ENCODE measurements at places on chromosomes 7 and 10.

- no peak for DNase-seq
These were observed 11.6 kb downstream of the SPOCK2 start for GRCh38 chr10:72076756-72077155.

GRCh38 chr7:16939161-16939560 is 57.4 kb upstream of the AGR3 start:
- no peak for DNase-seq

DNA sequence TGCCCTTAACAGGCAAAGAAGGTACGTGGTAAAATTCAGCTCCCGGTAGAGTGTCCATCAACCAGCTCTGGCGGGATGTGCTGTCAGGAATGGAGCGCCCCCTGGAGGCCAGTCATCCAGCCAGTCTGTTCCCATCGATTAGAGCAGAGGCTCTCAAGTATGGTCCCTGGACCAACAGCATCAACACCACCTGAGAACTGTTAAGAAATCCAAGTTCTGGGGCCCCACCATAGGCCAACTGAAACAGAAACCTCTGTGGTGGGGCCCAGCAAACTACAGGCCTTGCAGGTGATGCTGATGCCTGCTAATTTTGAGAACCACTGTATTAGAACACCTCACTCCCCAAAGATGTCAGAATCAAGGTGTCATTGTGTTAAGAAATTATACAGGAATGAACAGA is 109.2 kb downstream of the DPY19L1 start:
- DNase-seq = no peak

- no peak for DNase-seq
These were observed 237.0 kb upstream of the SEMA3C start for GRCh38 chr7:81155654-81156373.

GRCh38 chr7:55144333-55145317 is 125.8 kb downstream of the EGFR start:
- DNase-seq = no peak

DNA sequence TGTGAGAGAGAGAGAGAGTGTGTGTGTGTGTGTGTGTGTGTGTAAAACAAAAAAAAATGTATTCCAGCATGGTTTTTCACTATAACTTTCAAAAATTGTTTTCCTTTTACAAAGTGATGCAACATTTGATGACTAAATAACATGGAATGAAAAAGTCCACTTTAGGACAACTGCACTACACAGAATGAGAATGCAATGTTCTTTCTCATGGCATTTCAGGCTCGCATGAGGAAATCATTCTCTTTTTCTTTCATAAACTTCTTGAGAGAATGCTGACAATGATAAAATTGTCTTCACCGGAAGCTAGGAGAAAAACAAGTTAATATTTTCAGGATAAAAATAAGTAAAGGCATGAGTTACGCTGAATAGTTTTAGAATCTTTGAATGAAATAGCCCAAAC is 53.7 kb downstream of the SLC16A12 start:
- DNase-seq = no peak

DNA sequence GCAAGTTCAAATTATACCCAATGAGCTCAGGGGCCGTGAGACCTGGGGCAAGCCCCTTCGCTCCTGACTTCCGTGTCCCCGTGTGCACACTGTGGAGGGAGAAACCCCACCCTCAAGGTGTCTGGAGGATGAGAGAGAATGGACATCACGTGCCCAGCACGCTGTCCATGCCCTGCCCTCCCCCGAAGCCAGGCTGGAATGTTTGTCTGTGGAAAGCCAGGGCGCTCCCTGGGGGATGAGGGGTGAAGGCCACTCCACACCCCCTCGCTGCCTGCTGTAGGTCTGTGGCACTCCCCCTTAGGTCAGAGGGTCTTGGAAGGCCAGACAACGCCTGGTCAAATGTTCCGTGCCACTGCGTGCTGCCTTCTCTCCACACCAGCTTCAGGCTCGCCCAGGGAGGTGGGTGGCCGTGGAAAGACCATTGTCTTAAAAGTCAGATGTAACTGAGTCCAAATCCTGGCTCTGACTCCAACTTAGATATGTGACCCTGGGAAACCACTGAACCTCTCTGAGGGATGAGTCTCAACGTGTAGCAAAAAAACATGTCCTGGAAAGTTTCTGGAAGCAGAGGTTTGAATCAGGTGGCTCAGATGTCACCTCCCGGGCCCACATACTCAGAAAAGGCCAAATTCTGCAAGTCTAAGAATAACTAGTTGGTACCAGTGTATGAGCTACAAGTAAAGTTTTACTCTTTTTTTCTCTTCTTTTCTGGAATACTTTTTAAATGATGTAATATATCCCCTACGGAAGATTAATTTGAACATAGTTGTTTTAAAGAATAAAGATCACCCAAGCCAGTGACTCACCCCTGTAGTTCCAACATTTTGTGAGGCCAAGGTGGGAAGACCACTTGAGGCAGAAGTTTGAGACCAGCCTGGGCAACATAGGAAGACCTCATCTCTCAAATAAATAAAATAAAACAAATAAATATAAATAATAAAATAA is 24.9 kb downstream of the RCC1L start:
- no peak for DNase-seq

- no peak for DNase-seq
These were observed 39.5 kb upstream of the GJD4 start for GRCh38 chr10:35565602-35566081.

DNA sequence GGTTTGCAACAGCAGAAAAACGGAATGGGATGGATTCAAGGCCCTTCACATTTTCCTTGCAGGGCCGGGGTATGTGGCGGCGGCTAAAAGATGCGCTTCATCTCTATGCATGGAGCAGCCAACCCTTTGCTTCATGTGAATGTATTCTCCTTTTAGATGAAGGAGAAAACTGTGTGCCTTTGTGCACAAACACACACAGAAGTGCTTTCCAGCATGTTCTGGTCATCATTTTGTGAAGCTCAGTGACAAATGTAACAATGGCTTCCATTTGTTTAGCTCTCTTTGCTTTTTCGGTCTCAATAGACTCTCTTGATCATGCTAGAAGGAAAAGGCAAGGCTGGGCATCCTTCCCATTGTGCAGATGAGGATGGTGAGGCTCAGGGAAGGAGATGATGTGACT is 161.7 kb upstream of the MKI67 start:
- DNase-seq = no peak

DNA sequence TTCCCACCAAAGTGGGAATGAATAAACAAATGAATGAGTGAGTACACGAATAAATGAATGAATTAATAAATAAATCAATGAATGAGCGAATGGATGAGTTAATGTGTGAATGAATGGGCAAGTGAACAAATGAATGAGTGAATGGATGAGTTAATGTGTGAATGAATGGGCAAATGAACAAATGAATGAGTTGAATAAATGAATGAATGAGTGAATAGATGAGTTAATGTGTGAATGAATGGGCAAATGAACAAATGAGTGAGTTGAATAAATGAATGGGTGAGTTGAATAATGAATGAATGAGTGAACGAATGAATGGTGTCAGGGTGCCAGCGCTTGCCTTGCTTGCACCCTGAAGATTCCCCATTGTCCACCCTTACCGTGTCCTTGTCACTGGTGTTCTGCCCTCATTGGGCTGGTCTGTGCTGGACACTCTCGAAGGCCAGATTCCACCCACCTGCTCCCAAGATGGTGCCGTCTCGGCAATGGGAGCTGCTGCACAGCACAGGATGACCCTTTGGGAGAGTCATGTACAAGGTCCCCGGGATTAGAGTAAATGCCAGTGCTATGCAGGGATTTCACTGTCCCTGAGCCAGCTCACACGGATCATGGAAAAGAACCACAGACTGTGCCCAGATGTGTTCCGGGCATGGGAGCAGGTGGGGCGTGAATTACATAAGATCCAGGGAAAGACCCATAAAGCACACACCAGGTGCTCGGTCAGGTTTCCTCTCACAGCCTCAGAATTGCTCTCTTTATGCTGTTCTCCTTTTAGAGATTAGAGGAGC is 83.2 kb downstream of the CAMK1D start:
- DNase-seq = no peak

GRCh38 chr7:99828811-99829210 is 998 bp downstream of the CYP3A43 start:
- DNase-seq = no peak

- DNase-seq = no peak
These were observed 48.8 kb downstream of the COL26A1 start for GRCh38 chr7:101411508-101411874.

DNA sequence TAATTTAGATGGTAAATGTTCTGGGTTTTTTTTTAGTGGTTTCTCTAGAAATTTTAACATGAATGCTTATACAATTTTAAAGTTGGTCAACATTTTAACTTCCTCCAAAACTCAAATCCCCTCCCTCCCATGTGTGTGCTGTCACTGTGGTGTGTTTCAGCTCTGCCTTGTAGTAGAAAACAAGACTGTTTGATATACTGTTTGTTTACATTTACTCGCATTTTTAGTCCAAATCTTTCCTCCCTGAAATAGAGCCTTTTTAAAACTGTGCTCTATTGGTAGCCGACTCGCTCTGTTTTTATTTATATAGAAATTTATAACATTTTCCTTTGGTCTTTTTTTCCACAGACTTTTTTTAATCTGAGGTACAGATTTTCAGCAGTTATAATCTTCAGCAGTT is 19.3 kb downstream of the PROSER2 start:
- DNase-seq = no peak

DNA sequence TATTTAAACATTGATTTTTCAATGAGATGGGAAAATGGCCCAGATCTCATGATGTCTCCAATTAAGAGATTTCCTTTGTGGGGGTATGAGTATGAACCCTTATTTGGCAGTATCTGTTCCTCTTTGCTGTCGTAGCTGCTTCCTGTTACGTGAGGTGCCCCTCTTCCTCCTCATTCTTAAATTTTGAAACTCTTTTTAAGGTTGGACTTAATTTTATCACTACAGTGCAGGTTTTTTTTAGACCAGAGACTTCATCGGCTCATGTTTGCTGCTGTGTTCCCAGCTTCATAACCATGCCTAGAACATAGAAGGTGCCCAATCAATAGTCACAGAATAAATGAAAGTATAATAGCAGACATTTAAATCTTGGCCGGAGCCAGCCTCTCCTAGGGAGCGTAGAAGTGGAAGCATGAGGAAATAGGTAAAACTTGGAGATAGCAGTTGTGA is 2.4 kb downstream of the MIOS start:
- no peak for DNase-seq

GRCh38 chr10:114680543-114681117 is 22.6 kb upstream of the ABLIM1 start:
- no peak for DNase-seq

- DNase-seq = no peak
These were observed 76.4 kb downstream of the LARP4B start for GRCh38 chr10:855079-855478.

GRCh38 chr7:117296066-117296465 is 26.8 kb downstream of the WNT2 start:
- no peak for DNase-seq

DNA sequence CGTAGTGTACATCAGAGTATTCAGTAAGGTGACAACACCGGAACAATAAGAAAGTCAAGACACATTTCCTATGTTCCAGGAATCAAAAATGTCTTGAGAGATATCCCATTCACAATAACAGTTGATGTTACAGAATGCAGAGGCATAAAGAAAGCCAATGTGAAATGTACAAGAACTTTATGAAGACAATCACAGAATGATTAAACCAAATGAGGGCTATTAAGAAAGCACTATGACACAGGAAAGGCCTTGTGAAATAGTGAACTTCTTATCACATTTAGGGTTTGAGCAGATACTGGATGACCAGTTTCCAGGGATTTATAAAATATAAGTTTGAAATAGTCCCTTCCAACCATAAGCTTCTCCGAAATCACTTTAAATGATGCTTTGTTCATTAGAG is 52.7 kb downstream of the VWDE start:
- no peak for DNase-seq

GRCh38 chr7:45036317-45036716 is 36.3 kb downstream of the CCM2 start:
- no peak for DNase-seq

- DNase-seq = no peak
These were observed 153.7 kb downstream of the PLXNA4 start for GRCh38 chr7:132422502-132423111.

DNA sequence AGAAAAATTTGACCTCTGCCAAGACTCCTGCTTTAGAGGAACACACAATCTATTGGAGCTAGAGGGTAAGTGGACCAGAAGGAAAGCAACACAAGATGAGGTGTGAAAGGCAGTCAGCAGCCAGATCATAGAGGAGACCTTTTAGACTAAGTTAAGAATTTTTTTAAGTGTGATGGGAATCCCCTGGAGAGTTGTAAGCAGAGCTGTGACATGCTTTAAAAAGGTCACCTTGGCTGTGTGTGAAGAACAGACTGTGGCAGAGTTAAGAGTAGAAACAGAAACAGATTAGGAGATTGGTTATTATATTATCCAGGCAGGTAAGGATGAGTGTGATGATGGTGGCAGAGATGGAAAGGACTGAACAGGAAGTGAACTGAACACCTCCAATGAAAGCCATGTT is 23.5 kb downstream of the CPEB3 start:
- no peak for DNase-seq

- DNase-seq = no peak
These were observed 108.5 kb upstream of the TMEM168 start for GRCh38 chr7:112898432-112899290.

DNA sequence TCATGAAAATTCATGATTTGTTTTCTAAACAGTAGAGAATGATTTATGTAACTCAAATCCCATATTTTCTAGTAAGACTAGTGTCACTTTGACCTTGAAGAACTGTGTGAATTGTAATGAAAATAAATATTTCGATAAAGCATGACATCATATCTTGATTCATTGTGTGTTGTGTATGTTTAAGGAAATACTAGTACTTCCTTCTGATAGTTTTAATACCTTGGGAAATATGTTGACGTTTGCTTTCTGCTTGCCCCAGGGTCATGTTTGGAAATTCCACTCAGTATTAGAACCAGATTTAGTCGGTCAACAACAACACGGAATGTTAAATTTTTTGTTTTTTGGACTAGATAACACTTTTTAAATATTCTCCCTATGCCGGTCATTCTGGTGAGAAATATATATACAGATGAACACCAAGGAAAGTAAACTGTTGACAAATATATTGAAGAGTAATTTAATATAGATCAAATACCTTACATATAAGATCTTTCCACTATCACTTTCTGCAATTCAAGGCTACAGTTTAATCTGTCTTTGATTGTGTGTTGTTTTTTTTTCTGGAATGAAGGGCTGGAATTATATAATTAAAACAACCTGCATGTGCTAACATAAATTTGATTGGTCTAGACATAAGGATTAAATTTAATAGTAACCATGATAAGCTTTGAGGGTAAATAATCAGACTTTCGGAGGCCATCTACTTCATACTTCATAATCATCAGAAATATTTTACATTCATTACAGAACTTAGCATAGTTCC is 126.2 kb downstream of the MDFIC start:
- no peak for DNase-seq

DNA sequence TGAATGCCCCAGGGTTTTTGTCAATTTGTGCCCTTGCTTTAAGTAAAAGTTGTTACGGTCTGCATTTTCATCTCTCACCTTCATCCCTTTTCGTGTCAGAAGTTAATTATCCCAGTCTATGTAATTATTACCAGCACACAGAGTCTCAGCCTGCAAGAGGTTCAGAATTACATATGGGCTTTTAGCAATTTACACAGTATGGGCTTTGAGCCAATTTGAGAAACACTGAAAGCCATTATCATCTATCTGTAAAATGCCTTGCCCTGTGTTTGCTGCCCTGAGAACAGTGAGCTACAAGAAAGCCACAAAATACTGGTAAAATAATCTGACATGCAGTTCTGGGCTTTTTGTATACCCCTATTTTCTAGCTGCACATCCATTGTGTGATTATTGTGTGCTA is 125.6 kb upstream of the STEAP4 start:
- no peak for DNase-seq
